Posterior cingulate gyrus (tissue), 11 donors: ENCODE measurements at places on chromosomes 4 and X.

DNA sequence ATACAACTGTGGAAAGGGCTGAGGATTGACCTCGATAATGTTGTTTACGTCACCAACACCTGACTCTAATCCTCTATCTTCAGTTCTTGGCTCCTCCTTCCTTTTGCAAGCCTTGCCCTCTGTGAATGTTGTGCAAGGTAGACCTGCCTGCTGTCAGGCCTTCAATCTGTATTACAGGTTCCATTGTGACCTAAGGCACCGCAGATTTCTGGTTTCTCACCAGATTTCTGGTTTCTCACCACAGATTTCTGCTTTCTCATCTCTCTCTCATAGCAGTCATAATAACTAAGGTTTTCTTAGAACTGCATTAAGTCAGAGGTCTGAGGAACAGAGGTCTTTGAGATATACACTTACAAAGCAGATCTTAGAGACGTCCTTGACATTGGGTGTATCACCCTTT is 51.5 kb upstream of the ETNPPL start:
- DNase-seq, result no peak

- DNase-seq, result no peak
Measured at GRCh38 chrX:154525606-154526490, 9.8 kb upstream of the FAM3A start.

DNA sequence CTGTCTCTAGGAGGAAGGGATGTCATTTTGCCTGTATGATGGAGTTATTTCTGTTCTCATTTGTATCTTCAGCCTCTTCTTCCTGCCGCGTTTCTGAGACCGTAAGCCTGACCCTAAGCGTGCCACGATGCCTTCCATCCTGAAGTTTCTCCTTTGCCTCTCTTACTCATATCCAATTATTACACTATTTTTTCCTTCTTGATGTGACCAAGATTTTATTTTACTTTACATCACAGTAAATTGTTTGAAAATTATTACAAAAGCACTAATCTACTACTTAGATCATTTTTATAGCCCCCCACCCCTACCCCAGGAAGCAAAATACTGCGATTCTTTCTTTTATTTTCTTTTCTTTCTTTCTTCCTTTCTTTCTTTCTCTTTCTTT is 95.0 kb downstream of the RAPGEF2 start:
- no peak for DNase-seq

- no peak for DNase-seq
Measured at GRCh38 chr4:85452058-85452731, 22.8 kb upstream of the ARHGAP24 start.

DNA sequence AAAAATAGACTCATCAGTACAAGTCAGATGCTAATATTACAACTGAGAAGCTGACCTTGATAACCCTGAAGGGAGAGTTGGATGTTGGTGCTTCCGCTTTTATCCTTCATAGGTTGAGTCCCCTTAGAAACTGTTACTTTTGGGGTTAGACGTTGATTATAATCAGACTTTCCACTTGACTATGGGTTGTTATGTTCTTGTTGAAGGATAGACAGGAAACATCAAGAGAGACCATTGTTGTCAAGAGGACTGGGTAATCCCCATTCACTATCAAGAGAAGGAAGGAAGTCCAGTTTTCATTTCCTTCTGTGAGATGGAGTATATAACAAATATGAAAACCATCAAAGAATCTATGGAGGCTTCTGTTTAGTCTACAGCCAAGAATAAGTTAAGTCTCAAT is 229.9 kb upstream of the AFF2 start:
- DNase-seq, result no peak

DNA sequence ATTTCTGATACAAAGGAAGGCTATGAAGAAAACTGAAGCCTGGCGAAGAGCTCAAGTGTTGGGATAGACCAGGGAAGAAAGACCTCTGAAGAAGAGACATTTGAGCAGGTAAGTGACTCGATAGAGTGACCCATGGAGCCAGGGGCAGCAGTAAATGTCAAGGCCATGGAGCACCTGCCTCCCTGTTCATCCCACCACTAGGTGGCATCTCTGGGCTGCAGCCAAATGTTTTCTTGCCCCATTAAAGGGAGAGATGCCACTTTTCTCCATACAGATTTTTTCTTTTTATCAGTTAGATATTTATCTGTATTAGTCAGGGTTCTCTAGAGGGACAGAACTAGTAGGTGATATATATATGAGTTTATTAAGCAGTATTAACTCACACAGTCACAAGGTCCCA is 4.9 kb upstream of the ZNF81 start:
- DNase-seq, result peak; percentile 16

GRCh38 chrX:71198066-71198465 is 25.0 kb upstream of the GJB1 start:
- no peak for DNase-seq

- no peak for DNase-seq
Measured at GRCh38 chr4:139958739-139959098, 195.3 kb downstream of the MAML3 start.

- DNase-seq, result no peak
Measured at GRCh38 chr4:170849969-170850368, 760.2 kb upstream of the AADAT start.

DNA sequence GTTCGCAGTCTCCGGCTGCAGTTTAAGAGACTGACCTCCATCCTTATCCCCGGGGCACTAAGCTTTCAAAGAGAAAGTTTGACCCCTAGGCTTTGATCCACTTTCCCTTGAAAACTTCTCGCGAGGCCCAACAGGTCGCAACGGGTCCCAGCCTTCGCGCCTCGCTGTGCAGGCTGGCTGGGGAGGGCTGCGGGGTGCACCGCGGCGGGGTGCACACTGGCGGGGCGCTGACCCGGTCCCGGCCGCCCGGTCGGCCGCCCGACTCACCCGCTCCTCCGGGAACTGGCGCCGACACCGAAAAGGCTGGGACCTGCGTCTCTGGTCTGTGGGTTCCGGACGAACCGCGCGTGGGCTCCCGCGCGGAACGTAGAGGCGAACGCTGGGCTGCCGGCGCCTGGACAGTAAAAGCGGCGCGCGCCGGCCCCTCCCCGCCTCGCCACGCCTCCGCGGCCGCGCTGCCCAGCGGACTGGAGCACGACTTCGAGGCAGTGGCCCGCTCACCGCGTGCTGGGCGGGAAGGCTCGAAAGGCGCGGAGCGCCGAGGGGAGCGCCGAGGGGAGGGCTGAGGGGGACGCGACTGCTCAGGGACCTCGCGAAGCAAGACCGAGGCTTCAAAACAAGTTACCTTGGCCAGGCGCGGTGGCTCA is at the start of gene TAF7L:
Gene TAF7L, minus strand, starts transcription at position 378 of the 647 bp plus-strand sequence. CDS start 3,791 bp downstream, outside the sequence.
- DNase-seq, result no peak

GRCh38 chrX:63963095-63963784 is 178.2 kb upstream of the ARHGEF9 start:
- no peak for DNase-seq

DNA sequence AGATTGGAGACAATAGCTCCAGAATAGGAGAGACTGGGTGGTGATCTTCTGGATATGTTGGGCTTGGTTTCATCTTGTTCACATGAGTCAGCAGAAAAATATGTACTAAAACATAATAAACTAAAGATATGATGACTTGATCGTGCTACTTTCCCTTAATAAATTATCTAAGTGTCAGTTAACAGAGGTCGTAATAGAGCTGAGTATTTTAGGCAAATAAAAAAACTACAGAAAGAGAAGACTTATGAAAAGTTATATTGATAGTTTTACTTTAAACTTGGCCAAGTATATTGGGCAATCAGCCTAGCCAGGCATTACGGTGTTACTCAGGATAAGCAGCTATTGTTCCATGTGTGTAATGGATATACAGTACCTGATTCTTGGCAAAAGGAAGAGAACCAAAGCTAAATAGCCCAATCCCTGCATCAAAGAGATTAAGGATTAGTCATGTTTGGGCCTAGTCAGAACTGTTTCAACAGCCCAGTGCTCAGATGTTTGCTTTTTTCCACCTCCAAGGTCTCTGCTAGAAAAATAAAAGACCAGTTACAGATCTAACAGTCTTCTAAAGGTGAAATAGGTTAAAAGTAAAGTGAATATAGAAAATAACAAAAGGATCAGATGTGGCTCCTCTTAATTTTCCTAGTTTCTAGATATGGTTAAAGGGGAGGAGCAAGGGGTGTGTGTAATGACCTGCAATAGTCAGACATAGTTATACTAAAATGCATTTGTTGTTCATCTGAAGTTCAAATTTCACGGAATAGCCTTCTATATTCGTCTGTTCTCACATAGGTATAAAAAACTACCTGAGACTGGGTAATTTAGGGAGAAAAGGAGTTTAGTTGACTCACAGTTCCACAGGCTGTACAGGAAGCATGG is 262.6 kb downstream of the ADGRL3 start:
- no peak for DNase-seq

- no peak for DNase-seq
Measured at GRCh38 chr4:56665781-56666180, 15.3 kb downstream of the HOPX start.

DNA sequence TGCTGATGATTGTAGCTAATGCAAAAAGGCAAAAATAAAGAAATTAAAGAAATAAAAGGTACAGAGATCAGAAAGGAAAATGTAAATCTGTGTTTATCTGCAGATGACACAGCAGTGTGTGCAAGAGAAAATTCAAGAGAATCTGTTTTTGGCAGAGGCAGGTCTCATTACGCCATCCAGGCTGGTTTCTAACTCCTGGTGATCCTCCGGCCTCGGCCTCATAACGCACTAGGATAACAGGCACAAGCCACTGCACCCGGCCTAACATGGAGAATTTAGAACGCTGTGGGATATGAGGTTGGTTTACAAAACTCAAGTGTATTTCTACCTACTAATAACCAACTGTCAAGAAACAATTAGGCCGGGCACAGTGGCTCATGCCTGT is 29.4 kb downstream of the CTBP1 start:
- DNase-seq, result no peak

DNA sequence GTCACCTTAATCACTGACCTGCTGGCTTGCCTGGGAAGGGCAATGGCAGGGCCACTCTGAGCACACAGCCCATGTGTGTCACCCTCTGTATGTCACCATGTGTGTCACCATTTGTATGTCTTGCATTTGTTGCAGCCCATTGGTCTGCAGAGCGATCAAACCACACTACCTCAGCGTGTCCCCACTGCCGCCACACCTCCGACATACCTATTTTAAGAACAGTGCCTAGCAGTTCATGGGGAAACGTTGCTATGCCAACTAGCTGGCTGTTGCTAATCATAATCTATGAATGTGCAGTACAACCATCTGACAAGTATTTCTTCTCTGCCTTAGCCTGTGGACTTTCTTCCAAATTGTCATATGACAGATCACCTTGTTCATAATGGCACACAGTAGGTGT is 8.0 kb upstream of the CRMP1 start:
- DNase-seq, result no peak

DNA sequence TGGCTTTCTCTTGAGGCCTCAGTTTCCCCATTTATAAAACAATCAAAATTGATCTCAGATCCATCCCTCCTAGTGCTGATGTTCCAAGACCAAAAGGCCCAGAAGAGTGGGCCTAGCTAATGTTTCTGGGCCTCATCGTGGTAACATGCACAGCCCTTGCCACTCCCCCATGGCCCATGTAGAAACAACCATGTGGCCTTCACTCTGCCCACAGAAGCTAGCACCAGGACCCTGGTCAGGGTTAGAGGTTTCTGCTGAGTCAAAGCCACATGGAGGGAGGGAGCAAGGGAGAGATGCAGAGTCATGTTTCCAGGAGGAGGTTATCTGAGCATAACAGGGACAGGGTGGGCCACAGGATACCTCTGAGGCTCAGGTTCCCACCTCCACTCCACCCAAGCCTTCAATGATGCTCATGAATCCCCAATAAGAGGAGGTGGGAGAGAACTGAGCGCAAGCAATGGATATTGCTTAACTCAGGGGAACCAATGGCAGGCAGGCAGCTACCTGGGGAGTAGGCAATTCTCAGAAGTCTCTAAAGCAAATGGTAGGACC is 16.9 kb downstream of the OTUD5 start:
- no peak for DNase-seq

GRCh38 chr4:159145318-159145991 is 42.6 kb downstream of the RAPGEF2 start:
- DNase-seq, result no peak

DNA sequence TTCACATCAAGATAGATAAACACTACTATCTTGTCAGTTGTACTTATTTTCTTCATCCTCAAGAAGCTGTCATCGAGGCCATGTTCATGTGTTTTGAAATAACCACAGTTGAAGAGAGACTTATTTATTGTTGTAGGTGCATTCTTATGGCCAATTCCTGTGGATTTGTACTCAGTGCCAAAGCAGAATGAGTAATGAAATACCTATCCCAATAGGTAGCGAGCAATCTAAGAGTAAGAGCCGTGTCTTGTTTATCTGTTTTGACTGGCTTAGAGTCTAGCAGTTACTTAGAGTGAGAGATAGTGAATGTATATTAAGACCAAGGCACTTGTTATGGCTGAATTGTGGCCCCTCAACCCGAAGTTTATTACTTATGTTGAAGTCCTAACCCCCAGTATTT is 631.0 kb upstream of the SPANXN1 start:
- no peak for DNase-seq

DNA sequence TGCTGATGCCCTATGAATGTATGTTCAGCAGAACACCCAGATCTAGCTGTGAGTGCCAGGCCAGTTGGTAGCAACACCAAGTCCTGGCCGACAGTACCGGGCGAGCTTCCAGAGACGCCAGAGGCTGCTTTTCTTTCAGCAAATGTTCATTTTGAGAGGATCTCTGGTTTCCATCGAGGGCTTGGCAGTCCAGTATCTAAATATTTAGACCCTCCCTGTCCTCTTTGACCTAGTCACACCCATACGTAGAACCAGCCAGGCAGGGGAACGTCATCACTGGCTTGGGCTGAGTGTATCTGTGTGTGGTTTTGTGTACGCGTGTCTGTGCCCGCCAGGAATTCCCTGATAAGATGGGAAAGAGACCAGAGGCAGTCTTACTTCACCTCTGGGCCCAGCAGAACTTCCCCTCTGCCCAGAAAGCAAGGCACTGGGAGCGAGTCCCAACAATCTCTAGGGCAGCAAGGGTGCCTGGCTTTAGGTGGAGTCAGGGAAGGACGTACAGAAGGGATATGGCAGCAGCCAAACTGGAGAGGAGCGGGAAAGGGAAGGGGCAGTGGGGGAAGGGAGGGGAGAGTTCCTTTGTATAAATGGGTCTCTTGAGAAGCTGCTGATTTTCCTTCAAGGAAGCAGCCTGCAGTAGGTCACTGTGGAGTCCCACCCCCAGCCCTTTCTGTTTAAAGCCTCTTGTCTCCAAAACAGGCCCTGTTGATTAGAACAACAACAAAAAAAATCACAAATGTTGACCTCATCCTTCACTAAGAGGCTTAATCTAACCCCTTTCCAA is 15.0 kb upstream of the ELF4 start:
- DNase-seq, result no peak

- peak; percentile 14 for DNase-seq
Measured at GRCh38 chr4:113052379-113052951, 3.0 kb downstream of the ANK2 start.

- DNase-seq, result peak; percentile 9
Measured at GRCh38 chr4:10084651-10085358, 31.8 kb downstream of the WDR1 start.

- DNase-seq, result no peak
Measured at GRCh38 chr4:79578606-79579005, 170.6 kb upstream of the GK2 start.

- no peak for DNase-seq
Measured at GRCh38 chr4:103075435-103075893, 1.1 kb downstream of the SLC9B2 start.

GRCh38 chr4:151882072-151882803 is 121.4 kb upstream of the GATB start:
- DNase-seq, result no peak

- no peak for DNase-seq
Measured at GRCh38 chr4:118281611-118282442, 71.0 kb downstream of the PRSS12 start.
